D341Med (cell line): ENCODE measurements at places on chromosomes 16 and 17.

GRCh38 chr16:23801378-23801777, 34.4 kb upstream of the PRKCB start:
- DNase-seq = peak; percentile 77

DNA sequence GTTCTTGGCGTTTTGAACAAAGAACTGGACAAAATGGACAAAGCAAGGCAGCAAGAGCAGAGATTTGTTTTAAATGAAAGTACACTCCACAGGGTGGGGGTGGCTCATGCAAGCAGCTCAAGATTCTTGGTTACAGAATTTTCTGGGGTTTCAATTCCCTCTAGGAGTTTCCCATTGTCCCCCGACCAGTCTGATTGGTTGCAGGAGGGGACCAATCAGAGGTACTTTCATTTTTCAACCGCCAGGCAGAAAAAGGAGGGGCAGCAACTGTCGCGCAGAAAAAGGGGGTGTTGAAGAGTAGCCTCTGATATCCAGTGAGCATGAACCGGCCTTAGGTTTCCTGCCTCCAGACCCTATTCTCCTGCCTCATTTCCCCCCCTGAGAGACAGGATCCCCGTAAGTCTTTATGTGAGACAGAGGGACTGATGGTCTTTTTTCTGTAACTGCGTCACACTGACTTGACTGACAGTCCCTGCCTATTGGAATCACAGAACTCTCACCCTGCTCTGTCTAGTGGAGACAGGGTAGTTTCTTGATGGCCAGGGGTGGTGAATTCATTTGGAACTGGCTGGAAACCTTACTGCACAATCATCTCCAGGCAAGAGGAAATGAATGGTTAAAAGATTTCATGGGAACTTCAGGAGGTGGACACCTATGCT, 59.4 kb upstream of the ALOX12 start:
- no peak for DNase-seq

GRCh38 chr16:84677017-84677803, 22.6 kb upstream of the USP10 start:
- DNase-seq = no peak

- DNase-seq = no peak
These were observed 19.1 kb downstream of the CAPNS2 start for GRCh38 chr16:55585631-55586030.

- DNase-seq = peak; percentile 70
These were observed 397 bp downstream of the CDC42EP4 start for GRCh38 chr17:73311428-73311780.

GRCh38 chr16:13923703-13924298, 3.8 kb downstream of the ERCC4 start:
- peak; percentile 37 for DNase-seq

GRCh38 chr17:81412490-81413093, 17.3 kb downstream of the BAHCC1 start:
- no peak for DNase-seq

GRCh38 chr17:4269915-4270314, 6.1 kb upstream of the ANKFY1 start:
- DNase-seq = no peak

DNA sequence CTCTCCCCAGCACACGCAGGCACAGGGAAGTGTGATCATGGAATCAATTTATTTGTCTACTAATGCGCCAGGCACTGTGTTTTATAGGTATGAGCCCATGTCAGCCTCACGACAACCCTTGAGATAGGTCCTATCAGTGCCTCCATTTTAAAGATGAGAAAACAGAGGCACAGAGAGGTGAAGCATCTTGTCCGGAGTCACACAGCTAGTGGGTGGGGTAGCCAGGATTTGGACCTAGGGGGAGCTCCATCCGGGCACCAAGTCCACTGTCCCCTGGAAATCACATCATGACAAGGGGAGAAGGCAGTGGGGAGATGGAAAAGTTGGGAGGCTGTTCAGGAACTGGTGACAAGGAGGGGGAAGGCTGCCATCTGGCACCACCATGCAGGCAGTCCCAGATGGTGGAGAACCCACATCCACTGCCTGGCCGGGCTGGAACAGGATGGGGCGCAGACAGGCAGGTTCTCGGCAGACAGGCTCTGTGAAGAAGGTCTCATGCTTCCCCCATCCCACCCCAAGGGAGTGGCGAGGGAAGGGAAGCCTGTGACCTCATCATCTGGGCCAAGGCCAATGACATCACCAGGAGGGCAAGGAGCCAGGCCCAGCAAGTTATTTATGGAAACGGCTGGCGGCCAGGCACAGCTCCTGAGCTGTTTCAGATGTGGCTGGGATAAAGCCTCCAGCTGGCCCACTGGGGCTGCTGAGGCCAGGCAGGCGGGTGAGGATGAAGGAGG, 126.0 kb upstream of the SDK2 start:
- DNase-seq = peak; percentile 92

DNA sequence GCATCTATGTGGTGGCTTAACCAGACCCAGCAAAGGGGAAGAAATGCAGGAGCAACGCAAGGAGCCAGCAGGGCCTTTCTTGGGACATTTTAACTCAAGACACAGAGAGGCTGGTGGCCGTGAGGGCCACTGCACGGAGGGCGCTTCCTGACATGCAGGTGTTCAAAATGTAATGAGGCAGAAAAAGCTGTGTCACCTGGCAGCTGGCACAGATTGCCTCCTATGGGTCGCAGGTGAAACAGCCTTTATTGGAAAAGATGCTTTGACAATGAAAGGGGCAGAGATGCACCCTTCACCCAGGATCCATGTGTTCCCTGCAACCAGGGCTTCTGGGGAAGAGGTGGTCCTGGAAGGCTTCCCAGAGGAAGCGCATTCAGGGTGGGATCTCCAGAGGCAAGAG, 219.3 kb downstream of the XYLT1 start:
- DNase-seq = no peak

DNA sequence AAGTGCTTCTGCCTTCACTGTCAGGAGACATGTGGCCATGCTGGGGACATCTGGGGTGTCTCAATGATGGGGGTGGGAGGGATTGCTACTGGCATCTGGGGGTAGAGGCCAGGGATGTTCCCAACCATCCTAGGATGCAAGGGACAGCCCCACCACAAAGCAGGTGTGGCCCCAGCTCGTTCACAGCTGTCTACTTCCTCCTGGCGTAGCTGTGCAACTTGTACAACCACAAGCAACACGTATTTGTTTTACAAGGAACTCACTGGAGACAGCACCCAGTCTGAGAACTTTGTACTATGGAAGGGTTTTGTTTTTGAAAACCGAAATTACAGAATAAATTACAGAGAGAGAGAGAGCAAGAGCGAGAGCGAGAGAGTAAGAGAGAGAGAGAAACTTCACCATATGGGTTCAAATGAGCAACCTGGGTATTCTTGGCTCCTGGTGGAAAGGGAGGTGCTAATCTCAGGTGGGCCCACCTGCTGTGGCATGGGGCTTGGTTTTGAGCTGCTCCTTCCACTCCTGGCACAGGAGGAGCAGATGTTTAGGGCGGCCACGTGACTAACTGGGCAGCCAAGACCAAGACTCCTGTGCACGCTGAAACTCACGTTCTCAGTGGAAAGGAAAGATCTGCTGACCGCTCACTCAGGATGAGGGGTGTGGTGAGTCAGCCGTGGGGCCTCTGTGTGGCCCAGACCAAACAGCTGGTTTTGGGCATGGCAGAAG, 17.5 kb upstream of the TNFRSF13B start:
- DNase-seq = no peak

DNA sequence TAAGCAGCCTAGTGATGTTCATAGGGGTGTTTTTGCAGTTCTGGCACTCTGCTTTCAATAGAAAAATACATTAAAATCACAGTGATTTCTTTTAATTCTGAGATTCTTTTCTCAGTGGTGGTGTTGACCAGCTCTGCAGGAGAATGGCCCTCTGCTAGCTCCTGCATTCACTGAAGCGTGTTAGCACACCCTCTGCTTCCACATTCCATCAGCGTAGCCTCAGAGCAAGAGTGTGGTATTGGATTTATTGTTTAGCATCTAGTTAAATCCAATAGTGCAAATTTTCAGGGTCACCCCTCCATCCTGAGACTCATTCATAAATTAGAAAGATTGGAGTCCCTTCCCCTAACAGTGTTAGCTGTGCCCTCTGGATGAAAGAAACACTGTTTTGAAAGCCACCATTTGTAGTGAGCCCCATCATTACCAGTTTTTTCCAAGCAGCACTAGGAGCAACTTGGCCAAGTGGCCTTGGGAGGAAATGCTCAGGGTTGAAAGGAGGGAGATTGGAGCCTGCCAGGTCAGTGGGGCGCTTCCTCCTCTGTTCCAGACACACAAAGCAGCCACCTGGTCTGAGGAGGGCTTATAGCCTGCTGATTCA, 45.7 kb downstream of the B9D1 start:
- DNase-seq = no peak

DNA sequence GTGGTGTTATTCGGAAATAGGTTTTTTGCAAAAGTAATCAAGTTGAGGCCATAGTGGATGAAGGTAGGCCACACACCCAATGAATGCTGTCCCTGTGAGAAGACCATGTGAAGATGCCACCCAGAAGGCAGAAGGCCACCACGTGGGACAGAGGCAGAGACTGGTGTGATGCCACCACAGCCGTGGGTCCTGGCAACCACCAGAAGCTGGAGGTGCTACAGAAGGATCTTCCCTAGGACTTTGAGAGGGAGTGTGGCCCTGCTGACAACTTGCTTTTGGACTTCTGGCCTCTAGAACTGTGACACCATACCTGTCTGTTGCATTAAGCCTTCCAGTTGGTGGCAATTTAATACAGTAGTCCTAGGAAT, 49.3 kb downstream of the RMI2 start:
- no peak for DNase-seq

GRCh38 chr16:84476401-84476800, 28.1 kb downstream of the MEAK7 start:
- no peak for DNase-seq

DNA sequence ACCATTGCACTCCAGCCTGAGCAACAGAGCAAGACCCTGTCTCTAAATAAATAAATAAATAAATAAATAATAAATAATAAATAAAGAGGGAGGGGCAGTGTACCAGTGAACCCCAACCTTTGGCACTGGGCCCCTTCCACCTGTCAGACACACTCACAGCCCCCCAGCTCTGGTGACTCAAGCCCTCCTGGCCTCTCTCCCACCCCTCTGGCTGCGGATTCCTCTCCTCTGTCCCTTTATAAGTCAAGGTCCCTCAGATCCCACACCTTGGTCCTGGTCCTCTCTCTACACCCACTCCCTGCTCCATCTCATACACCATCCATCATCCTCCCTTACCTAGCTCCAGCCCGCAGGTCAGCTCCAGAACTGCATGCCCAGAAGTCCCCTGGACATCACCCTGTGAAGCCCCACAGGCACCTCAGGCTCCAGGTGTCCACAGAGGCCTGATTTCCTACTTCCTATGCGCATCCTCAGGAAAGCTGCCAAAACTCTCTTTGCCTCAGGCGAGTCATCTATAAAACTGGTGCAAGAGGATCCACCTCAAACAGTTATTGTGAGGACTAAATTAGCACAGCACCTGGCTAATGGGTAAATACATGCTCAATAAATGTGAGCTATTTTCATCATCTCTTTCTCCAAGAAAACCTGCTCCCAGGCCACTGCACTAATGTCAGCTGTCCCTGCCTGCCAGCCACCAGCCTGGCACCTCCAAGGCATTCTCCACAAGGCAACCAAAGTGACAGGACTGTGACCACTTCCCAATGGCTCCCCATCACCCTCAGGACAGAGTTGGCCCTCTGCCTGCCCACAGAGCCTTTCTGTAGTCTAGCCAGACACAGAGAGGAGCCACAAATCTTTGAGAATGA, 46.8 kb downstream of the BEAN1 start:
- no peak for DNase-seq

GRCh38 chr16:28981517-28981916, 3.3 kb upstream of the LAT start:
- DNase-seq = peak; percentile 55

GRCh38 chr17:8912084-8912981, 44.9 kb upstream of the PIK3R6 start:
- DNase-seq = no peak

GRCh38 chr17:72775237-72775636, 317.3 kb downstream of the SLC39A11 start:
- no peak for DNase-seq

DNA sequence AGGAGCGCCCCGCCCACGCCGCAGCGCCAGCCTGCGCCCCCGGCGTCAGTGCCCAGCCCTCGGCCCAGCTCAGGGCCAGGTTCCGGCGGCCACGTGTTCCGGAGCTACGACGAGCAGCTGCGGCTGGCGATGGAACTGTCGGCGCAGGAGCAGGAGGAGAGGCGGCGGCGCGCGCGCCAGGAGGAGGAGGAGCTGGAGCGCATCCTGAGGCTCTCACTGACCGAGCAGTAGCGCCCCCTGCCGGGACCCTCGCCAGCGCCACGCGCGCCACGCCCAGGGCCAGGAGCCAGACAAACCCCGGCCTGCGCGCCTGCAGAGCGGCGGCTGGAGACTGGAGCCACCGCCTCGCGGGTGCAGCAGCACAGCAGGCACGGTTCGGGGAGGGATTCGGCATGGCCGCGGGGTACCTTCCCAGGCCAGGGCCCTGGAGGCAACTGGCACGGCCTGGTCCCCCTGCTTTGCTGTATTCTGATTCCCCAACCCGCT, 9.3 kb downstream of the CORO6 start:
- DNase-seq = no peak

DNA sequence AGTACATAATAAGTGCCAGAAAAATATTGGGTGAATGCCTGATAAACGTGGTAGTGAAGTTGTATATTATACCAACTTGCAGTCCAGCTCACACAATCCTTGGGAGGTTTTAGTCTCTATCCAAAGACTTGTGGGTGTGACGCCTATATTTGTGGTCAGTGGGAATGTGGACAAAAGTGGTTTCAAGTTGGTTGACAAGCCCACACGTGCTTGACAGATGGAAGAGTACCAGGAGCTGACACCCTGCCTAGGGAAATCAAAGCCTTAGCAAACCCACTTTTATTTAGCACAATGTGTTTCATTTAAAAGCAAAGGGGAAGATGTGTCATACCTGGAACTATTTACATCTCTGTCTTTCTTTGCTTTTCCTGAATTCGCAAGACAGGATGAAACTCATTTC, 79.0 kb downstream of the CA10 start:
- DNase-seq = no peak

DNA sequence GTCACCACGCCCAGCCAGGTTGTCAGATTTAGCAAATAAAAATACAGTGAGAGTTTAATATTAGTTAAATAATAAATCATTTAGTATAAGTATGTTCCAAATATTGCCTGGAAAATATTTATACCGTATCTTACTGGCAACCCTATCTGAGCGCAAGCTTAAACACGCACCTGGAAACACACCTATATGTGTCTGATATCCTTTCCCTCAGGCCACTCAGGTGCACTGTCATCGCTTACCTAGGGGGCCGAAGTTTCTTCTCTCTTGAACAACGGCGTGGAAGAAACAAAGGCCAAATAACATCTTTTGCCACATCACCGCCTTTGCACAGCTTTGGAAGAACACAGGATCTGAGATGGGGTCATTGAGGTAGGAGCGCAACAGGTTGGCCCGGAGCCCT, 54.0 kb downstream of the LYRM1 start:
- no peak for DNase-seq

DNA sequence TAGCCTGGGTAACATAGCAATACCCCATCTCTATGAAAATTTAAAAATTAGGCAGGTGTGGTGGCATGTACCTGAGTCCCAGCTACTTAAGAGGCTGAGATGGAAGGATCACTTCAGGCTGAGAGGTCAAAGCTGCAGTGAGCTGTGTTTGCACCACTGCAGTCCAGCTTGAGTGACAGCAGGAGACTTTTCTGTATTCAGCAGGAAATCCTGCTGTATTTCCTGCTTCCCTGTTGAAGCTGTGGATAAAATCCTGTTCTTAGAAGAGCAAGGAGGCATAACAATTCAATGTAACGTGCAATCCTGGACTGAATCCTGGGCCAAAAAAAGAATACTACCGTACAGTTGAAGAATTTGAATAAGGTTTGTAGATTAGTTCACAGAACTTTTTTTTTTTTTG, 62.2 kb downstream of the FBXL20 start:
- no peak for DNase-seq
